Naive thymus-derived CD8-positive, alpha-beta T cell (primary cell): ENCODE measurements at places on chromosomes 5 and 9.

DNA sequence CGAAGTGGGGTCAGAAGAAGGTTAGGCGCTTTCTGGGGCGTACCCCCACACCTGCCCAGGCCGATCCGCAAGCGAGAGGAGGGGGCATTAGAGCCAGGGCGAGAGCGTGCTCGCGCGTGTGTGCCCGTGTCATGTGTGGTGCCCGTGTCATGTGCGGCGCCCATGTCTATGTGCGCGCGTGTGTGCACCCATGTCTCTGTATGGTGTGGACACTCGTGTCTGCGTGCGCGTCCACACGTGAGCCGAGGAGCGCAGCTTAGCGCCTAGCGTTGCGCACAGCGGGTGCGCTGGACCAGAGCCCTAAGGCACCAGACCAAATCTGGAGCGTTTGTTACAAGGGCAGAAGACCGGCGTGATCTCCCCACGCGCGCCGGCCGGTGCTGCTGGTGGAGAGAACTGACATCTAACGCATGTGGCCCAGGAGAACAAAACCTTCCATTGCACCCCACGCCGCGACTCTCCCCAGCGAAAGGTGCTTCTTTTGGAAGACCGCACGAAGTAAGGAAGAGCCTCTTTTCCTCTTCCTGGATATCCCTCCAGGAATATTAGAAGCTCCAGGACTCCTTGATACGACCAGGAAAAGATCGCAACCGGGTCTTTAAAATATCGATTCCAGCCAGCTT, 644 bp downstream of the NIM1K start:
- H3K27ac ChIP-seq = peak overlapping the region; percentile 73
- H3K4me3 ChIP-seq = peak overlapping the region; percentile 87
- H3K36me3 ChIP-seq = no peaks in the 10 kb centered on the region
- H3K27me3 ChIP-seq = peaks cover 28% of the 10 kb centered on the region
- H3K4me1 ChIP-seq = peaks cover 8% of the 10 kb centered on the region

DNA sequence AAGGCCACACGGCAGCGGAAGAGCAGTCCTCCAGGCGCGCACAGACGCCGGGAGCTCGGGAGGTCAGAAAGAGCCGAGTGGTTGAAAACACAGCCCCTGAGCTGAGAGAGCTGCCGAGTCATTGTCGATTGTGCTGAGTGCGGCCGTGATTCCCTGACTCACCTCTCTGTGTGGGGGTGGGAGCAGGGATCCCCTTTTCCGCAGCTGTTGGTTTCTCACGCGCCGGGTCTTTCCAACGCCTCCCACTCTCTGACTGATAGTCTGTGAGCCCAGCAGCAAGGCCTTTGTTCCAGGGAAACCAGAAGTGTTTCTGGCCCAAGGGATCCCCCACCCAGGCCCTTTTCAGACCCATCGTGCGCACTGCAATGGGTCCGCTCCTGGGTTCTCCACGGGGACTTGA, 97.3 kb downstream of the MRPL36 start:
- H3K36me3 ChIP-seq = peaks cover 5% of the 10 kb centered on the region
- no peak for DNase-seq
- peaks cover 56% of the 10 kb centered on the region for H3K27me3 ChIP-seq

- DNase-seq = no peak
- H3K36me3 ChIP-seq = no peaks in the 10 kb centered on the region
- H3K4me3 ChIP-seq = no peak overlapping the region
- H3K27me3 ChIP-seq = peaks cover 15% of the 10 kb centered on the region
- H3K27ac ChIP-seq = no peak overlapping the region
- H3K4me1 ChIP-seq = no peaks in the 10 kb centered on the region
Measured at GRCh38 chr5:169248996-169249395, 51.9 kb downstream of the SLIT3 start.

DNA sequence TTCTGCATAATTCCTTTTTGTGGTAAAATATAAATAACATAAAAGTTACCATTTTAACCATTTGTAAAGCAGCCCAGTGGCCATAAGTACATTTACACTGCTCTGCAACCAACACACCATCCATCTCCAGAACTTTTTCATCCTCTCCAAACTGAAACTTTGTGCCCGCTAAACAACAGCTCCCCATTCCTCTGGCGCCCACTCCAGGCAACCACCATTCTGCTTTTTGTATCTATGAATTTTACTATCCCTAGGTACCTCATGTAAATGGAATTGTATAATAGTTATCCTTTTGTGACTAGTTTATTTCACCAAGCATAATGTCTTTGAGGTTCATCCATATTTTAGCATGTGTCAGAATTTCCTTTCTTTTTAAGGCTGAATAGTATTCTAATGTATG, 141.1 kb downstream of the DMXL1 start:
- no peak overlapping the region for H3K4me3 ChIP-seq
- no peak overlapping the region for H3K27ac ChIP-seq
- no peaks in the 10 kb centered on the region for H3K4me1 ChIP-seq
- H3K36me3 ChIP-seq = peaks cover 32% of the 10 kb centered on the region

DNA sequence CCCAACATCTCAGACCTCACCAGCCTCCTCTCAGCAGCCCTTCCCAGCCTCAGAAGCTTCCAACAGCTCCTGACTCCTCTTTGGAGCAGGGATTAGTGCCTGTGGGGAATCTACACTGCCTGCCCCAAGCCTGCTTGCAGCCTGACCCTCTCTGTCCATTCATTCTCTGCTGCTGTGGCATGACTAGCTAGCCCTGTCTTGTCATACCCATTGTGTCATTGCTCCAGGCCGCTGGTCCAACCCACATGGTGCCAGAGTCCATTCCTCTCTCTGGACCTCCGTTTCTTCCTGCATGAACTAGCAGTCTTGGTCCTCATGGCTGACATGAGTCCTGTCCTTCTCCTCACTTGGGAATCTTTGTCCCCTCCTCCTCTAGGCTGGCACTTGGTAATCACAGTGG, 12.8 kb upstream of the RXRA start:
- H3K4me3 ChIP-seq = no peak overlapping the region
- no peak for DNase-seq
- H3K27ac ChIP-seq = no peak overlapping the region
- H3K36me3 ChIP-seq = peaks cover 9% of the 10 kb centered on the region
- H3K4me1 ChIP-seq = peaks cover 1% of the 10 kb centered on the region

DNA sequence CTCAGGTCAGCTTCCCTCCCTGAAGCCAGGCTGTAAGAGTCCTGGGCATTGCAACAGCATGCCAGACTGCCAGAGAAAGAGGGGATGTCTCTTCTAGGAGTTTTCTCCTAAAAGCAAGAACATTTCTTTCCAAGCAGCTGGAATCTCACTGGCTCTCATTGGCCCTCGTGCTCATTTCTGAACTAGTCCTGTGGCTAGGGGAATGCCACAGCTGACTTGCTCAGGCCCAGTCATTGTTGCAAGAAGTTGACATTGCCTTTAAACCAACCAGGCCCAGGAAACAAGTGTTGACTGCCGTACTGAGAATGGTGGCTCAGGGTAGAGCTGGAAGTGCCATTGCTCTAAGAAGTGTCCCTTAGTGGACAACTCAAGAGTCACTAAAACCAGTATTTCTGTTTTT, 15.0 kb upstream of the CEP120 start:
- H3K27me3 ChIP-seq = no peaks in the 10 kb centered on the region
- no peak overlapping the region for H3K27ac ChIP-seq
- H3K4me1 ChIP-seq = no peaks in the 10 kb centered on the region
- no peaks in the 10 kb centered on the region for H3K36me3 ChIP-seq
